Activated naive CD4-positive, alpha-beta T cell treated with anti-CD3 and anti-CD28 coated beads, Interleukin-2, amount 10 ng/mL, durations not matched to agents 7 days and 5 days (primary cell): ENCODE measurements at places on chromosomes 6 and 20.
A peak's percentile ranks its signal among the peaks of the same experiment; 100 is the strongest.

DNA sequence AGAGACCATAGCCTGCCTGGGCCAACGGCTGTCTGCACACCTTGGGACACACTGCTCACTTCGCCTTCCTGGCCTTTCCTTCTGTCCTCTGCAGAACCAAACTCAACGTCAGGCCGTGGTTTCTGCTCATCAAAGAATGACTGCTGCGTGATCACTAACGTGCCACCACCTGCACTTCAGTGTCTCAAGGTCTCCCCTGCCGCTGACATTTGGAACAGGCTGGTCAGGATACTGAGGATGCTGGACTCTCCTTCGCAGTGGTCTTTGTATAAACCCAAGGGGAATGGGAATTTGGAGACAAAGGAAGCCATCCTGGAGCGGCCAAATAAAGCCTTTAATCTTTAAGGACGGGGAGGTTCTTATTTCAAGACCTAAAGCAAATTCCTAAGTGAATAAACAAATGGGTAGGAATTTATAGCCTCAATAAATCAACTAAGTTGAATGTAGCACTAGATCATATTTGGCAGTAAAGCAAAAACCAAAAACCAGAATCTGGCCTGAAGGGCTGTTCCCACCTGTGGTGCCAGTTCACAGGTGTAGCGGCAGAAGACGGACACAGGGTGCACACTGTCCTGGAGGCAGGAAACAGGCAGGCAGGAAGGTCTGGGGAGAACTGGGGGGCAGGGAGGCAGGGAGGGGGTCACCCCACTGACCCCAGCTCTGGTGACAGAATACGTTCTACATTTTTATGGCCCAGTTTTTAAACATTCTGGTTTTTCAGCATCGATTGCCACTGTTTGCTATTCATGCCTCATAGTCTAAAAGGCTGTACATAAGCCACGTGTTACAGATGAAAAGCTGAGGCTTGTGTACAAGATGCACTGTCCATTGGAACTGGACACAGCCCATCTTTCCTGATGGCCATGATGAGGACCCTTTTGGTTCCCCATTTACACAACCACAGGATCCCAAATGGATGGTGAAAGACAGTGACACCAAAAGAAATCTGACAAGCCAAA, 36.6 kb downstream of the ABHD12 start:
- no peak overlapping the region for H3K27ac ChIP-seq
- no peak for DNase-seq
- no peak overlapping the region for H3K4me3 ChIP-seq
- no peaks in the 10 kb centered on the region for H3K27me3 ChIP-seq
- H3K36me3 ChIP-seq, result peaks cover 6% of the 10 kb centered on the region

- no peaks in the 10 kb centered on the region for H3K36me3 ChIP-seq
- H3K27me3 ChIP-seq, result peaks cover 29% of the 10 kb centered on the region
- H3K4me1 ChIP-seq, result no peaks in the 10 kb centered on the region
- no peak overlapping the region for H3K27ac ChIP-seq
These were observed 59.1 kb downstream of the CEBPB start for GRCh38 chr20:50249447-50250388.

GRCh38 chr6:81865712-81866111, 113.2 kb upstream of the TENT5A start:
- H3K27me3 ChIP-seq, result no peaks in the 10 kb centered on the region
- no peaks in the 10 kb centered on the region for H3K4me1 ChIP-seq
- no peak for DNase-seq
- no peaks in the 10 kb centered on the region for H3K36me3 ChIP-seq
- H3K4me3 ChIP-seq, result no peak overlapping the region

DNA sequence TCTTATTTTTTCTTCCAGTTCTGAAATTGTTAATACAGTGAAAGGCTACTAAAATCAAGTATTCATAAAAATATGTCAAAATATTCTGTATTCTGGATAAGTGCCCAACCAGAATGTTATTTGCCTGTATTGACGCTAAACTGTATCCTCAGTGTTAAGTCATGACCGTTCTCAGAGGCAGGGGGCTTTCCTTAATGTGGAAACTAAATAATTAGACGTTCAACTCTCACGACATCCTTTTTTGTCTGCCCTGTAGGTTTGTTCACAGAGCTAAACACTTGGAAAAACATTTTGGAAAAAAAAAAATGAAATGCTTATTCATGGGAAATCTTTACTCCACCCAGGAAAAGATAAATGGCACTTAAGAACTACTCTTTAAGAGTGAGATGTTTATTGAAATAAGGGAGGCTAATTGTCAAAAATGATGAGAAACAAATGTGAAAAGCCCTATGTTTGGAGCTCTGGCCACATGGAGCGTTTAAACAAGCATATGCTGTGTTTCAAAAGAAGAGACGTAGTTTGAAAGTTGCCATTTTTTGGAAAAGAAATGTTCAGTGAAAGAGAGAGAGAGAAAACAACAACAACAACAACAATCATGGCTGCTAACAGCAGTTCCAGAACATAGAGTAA, 453.1 kb upstream of the MARCKS start:
- DNase-seq, result no peak
- H3K36me3 ChIP-seq, result no peaks in the 10 kb centered on the region
- H3K27ac ChIP-seq, result no peak overlapping the region
- H3K4me1 ChIP-seq, result no peaks in the 10 kb centered on the region

- H3K4me3 ChIP-seq, result no peak overlapping the region
- no peaks in the 10 kb centered on the region for H3K36me3 ChIP-seq
- peaks cover 5% of the 10 kb centered on the region for H3K27me3 ChIP-seq
These were observed 18.3 kb downstream of the SDCBP2 start for GRCh38 chr20:1310506-1311190.

DNA sequence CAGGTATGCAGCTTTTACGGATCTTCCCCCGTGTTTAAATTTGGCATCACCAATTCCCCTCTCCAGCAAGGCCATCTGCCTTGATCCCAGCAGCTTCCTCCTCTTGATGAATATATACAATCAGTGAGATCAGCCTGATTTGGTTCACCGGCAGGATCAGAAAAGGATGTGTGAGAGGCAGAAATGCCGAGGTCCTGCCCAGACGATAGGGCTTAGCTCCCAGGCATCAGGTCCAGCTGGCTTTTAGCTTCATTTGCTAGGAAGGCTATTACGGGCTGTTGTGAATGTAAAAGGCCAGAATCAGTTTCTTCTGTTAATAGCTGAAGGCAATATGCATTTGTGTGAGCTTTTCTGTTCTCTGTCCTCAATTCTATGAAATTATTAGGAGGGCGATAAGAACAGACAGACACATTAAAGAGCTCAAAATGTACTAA, 372.8 kb downstream of the BTBD9 start:
- H3K27me3 ChIP-seq, result no peaks in the 10 kb centered on the region
- no peaks in the 10 kb centered on the region for H3K36me3 ChIP-seq
- no peak overlapping the region for H3K27ac ChIP-seq
- no peak for DNase-seq
- H3K4me3 ChIP-seq, result no peak overlapping the region

- H3K27me3 ChIP-seq, result peaks cover 80% of the 10 kb centered on the region
- H3K27ac ChIP-seq, result peak overlapping the region; percentile 71
- DNase-seq, result no peak
- H3K4me3 ChIP-seq, result peak overlapping the region; percentile 40
These were observed 194.9 kb upstream of the ZNF184 start for GRCh38 chr6:27667657-27668441.

DNA sequence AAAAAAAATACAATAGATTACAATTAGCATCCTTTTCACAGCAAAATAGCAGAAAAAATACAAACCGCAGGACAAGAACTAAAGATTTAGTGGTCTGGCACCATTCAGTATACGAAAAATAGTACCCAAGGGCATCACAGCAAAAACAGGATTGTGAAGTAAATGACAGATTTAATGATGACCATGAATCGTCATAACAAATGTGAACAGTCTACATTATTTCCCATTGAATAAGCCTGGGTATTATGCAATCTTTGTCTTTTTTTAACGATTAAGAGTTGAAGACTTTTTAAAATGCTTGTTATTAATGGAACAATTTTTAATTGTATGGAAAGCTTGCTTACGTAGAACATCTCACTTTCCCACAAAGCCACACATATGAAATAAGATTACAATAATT, 432.8 kb downstream of the PKHD1 start:
- H3K27ac ChIP-seq, result no peak overlapping the region
- H3K36me3 ChIP-seq, result no peaks in the 10 kb centered on the region
- DNase-seq, result no peak
- H3K27me3 ChIP-seq, result no peaks in the 10 kb centered on the region
- H3K4me3 ChIP-seq, result no peak overlapping the region

DNA sequence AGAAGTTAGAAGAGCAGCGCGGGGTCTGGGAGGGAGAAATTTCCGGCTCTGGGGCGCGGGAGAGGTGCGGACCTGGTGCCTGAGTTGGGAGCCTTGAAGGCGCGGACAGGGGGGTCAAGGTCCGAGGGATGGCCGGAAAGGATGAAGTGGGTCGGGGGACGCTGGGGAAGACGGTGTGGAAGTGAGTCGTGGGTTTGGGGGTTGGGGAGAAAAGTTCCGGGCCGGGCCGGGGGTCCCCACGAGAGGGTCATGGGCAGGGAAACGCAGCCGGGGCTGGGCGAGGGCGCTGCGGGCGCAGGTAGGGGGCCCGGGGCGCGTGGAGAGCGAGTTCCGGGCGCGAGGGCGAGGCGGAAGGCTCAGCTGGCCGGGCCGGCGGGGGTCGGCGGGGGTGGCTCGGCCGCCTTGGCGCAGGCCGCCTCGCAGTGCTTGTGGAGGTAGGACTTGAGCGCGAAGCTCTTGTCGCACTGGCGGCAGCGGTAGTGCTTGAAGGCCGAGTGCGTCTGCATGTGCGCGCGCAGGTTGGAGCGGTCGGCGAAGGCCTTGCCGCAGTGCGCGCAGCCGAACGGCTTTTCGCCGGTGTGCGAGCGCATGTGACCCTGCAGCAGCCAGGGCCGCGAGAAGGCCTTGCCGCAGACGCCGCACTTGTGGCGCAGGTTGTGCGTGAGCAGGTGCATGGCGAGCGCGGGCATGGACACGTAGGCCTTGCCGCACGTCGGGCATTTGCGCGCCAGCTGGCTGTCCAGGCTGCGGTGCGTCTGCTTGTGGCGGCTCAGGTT, 10.5 kb upstream of the SRXN1 start:
- peaks cover 9% of the 10 kb centered on the region for H3K4me1 ChIP-seq
- no peaks in the 10 kb centered on the region for H3K36me3 ChIP-seq
- H3K27ac ChIP-seq, result no peak overlapping the region

DNA sequence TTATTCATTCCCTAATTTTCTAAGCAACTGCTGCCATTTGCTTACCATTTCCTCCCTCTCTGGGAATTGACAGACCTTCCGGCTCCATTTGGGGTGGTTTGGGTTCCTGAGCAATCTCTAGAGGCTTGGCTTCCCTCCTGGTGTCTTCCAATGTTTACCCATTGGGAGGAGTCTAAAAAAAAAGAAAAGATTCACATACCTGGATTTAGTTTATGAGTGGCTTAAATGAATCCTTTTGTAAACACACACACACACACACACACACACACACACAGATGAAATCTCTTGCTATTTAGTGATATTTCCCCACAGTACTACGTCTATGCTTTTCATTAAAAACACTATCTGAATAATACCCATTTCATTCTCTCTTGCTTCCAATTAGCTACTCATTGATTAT, 48.3 kb upstream of the TRAF3IP2 start:
- peaks cover 15% of the 10 kb centered on the region for H3K36me3 ChIP-seq
- H3K4me3 ChIP-seq, result no peak overlapping the region
- no peak overlapping the region for H3K27ac ChIP-seq
- H3K27me3 ChIP-seq, result no peaks in the 10 kb centered on the region
- no peaks in the 10 kb centered on the region for H3K4me1 ChIP-seq

DNA sequence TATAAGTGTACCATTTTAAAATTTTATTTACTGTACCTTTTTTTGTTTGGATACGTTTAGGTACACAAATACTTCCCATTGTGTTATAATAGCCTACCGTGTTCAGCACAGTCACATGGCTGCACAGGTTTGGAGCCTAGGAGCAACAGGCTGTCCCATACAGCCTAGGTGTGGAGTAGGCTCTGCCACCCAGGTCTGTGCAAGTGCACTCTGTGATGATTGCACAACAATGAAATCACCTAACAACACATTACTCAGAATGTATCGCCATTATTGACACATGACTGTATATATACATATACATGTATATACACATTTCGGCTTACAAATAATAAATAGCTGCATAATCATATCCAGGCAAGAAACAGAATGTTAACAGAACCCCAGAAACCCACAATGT, 15.4 kb downstream of the SERAC1 start:
- no peaks in the 10 kb centered on the region for H3K27me3 ChIP-seq
- H3K27ac ChIP-seq, result no peak overlapping the region
- H3K36me3 ChIP-seq, result peaks cover 21% of the 10 kb centered on the region
- DNase-seq, result no peak

DNA sequence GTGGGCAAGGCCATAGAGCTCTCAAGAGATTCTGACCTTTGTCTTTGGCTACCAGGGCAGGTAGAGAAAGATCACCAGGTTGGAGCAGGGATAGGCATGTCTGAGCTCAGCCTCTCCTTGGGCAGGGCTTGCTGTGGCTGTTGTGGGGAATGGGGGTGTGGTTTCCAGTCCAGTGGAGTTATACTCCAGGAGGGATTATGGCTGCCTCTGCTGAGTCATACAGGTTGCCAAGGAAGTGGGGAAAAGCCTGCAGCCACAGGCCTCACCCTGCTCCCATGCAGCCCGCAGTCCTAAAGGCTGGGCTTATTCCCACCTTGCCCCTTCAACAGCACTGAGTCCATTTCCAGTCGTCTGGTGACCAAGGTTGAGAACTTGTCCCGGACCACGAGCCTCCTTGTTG, 21.9 kb downstream of the MEP1A start:
- no peak overlapping the region for H3K4me3 ChIP-seq
- no peak for DNase-seq
- H3K27ac ChIP-seq, result no peak overlapping the region
- no peaks in the 10 kb centered on the region for H3K36me3 ChIP-seq

DNA sequence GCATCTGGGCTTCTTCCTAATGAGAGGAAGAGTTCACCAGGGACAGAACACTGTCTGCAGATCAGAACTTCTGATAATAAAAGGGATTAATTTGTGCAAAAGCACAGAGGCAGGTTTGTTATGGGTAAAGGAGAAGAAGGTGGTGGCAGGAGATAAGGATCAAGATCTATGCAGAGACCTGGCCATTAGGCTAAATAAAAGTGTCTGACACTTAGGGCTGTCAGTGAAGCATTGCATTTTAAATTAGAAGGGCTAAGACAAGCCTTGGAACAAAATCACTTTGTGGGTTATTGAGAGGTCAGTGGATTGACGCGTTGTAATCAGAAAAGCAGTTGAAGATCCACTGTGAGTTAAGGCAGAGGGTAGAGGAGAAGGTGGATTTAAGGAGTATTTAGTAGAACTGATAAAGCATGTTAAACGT, 76.8 kb downstream of the MAP3K4 start:
- no peak overlapping the region for H3K4me3 ChIP-seq
- no peaks in the 10 kb centered on the region for H3K27me3 ChIP-seq
- no peaks in the 10 kb centered on the region for H3K4me1 ChIP-seq
- DNase-seq, result no peak
- no peak overlapping the region for H3K27ac ChIP-seq

DNA sequence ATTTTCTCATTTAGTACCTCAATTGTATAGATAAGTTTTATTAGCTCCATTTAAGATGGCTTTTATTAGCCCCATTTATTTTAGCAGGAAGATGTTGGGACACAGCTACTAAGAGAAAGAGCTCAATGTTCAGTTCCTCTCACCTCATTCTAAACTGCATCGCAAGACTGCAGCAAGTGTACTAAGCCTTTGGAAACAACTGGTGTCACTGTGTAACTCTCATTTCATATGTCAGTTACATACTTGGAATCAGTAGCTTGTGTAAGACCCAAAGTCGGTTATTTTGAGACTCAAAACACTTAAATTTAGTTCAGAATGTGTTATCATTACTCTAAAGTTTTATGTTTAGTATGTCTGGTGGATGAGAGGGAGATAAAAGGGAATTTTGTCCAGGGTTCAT, 482.9 kb downstream of the BMP2 start:
- H3K36me3 ChIP-seq, result no peaks in the 10 kb centered on the region
- H3K27me3 ChIP-seq, result no peaks in the 10 kb centered on the region
- H3K4me3 ChIP-seq, result no peak overlapping the region
- no peaks in the 10 kb centered on the region for H3K4me1 ChIP-seq
- no peak overlapping the region for H3K27ac ChIP-seq
- no peak for DNase-seq
